ENCODE measurements at places on chromosomes 7 and 10.

DNA sequence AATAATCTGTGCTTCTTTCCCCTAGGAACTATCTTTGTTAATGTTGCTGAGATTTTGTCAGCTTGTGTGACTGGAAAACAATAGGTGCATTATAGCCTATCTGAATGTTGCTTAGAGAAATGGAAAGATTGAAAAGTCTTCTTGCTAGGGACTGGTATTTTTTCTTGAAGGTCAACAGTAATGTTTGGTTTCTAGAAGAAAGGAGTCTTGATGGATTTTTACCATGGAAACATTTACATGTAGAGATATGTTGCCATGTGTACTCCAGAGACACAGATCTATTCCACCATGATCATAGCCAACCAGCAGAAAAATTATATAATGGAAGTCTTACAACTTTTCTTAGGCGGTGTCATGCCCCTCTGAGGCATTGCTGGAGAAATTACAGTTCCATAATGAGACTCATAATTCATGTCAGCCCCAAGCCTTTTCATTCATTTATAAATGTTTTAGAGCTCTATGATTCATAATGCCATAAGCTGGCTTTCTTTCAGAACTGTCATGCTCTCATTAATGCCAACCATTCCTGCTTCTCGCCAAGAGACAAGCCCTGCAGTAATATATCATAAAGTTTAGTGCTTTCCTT is 175.1 kb upstream of the PTPRZ1 start:
- H3K27ac ChIP-seq, result no peak overlapping the region
- H3K27me3 ChIP-seq, result no peaks in the 10 kb centered on the region
- no peak overlapping the region for H3K4me3 ChIP-seq
- no peak for DNase-seq

- H3K4me1 ChIP-seq, result no peaks in the 10 kb centered on the region
- H3K27ac ChIP-seq, result peak within 1 kb of the TSS; percentile 79
- H3K27me3 ChIP-seq, result peaks cover 1% of the 10 kb centered on the region
- DNase-seq, result peak; percentile 91
- H3K36me3 ChIP-seq, result no peaks in the 10 kb centered on the region
These were observed at the start of gene DKK1 for GRCh38 chr10:52313933-52314821. TSS of gene DKK1 (plus strand) at chr10:52314281. CDS start at chr10:52314435, 154 bp downstream.

GRCh38 chr7:150449206-150449952 is 1.1 kb upstream of the GIMAP8 start:
- H3K4me3 ChIP-seq, result no peak overlapping the region
- DNase-seq, result no peak
- H3K4me1 ChIP-seq, result no peaks in the 10 kb centered on the region
- H3K36me3 ChIP-seq, result no peaks in the 10 kb centered on the region

DNA sequence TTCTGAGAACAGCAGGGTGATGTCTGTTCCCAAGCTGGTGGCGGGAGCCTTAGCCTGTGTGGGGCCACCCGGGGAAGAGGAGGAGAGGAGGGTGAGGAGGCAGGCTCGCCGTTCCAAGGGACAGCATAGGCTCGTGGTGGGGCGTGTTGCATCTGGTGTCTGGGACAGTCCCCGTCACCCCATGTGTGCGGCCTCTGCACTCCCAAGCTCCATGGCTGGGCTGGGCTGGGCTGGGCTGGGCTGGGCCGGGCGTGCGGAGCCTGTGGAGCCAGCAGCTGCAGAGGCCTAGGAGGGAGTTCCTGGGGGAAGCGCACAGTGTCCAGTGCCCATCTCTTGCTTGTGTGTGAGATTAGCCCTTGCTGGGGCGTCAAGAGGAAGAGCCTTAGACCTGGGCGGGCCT is 20.9 kb upstream of the TTYH3 start:
- no peak for DNase-seq
- H3K27ac ChIP-seq, result peak overlapping the region; percentile 90
- H3K4me1 ChIP-seq, result peaks cover 20% of the 10 kb centered on the region
- no peaks in the 10 kb centered on the region for H3K27me3 ChIP-seq
- H3K4me3 ChIP-seq, result no peak overlapping the region

DNA sequence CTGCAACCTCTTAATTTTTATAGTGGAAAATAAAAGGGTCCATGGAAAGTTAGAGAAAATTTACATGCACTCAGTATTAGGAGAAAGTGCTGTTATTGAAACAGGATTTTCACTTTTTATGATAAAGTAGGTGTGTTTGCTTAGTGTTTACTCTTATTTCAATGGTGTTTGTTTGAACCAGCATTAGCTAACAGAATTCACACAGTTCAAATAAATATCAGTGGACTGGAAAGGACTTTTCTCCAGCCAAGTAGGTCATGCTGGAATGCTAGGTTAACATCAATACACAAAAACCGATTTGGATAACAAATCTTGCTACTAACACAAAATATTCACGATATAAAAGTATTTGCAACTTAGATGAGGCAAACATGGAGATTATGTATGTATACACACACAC is 49.4 kb upstream of the BET1 start:
- H3K27ac ChIP-seq, result no peak overlapping the region
- H3K27me3 ChIP-seq, result no peaks in the 10 kb centered on the region
- H3K36me3 ChIP-seq, result no peaks in the 10 kb centered on the region
- no peak overlapping the region for H3K4me3 ChIP-seq
- DNase-seq, result no peak
- H3K4me1 ChIP-seq, result peaks cover 5% of the 10 kb centered on the region

- H3K27me3 ChIP-seq, result peaks cover 3% of the 10 kb centered on the region
- H3K27ac ChIP-seq, result no peak overlapping the region
- H3K4me1 ChIP-seq, result no peaks in the 10 kb centered on the region
- H3K36me3 ChIP-seq, result no peaks in the 10 kb centered on the region
- DNase-seq, result no peak
These were observed 3.6 kb upstream of the ALOX5 start for GRCh38 chr10:45370202-45370955.

DNA sequence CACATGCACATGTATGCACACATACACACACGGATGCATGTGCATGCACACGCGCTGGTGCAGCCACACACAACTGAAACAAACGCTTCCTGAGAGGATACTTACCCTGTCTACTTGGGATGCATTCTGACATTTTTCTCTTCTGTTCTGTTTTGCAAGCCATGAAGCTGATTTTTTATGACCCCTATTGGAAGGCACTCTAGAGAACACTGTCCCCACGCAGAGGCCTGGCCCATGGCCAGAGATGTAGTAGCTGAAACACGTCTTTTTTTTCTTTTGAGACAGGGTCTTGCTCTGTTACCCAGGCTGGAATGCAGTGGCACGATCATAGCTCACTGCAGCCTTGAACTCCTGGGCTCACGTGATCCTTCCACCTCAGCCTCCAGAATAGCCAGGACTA is 47.9 kb downstream of the VWA2 start:
- no peaks in the 10 kb centered on the region for H3K4me1 ChIP-seq
- H3K4me3 ChIP-seq, result no peak overlapping the region
- no peaks in the 10 kb centered on the region for H3K27me3 ChIP-seq
- H3K36me3 ChIP-seq, result no peaks in the 10 kb centered on the region
- no peak for DNase-seq
- H3K27ac ChIP-seq, result no peak overlapping the region

DNA sequence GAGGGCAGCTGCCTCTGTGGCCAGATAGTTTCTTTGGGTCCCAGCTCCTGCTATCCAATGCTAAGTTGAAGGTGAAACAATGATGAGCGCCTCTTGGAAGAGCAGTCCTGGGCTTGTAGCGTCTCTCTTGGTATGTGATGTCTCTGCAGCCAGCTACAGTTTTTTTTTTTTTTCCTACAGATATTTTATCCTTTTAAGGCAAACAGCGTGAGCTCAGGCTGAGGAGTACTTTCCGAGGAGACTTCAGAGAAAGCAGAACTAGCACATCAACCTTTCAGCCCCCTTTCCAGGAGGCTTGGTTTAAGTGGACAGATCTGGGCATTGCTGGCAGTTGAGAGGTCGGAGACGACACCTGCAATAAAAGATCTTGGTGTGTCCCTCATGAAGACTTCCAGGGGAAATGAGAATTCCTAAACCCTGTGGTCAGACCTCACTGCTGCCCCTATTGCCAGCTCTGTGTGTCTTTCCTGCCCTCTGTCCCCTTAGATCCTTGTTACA is 9.1 kb downstream of the PRKG1 start:
- peak; percentile 87 for DNase-seq
- H3K36me3 ChIP-seq, result no peaks in the 10 kb centered on the region
- H3K4me3 ChIP-seq, result no peak overlapping the region
- no peak overlapping the region for H3K27ac ChIP-seq
- no peaks in the 10 kb centered on the region for H3K4me1 ChIP-seq
- no peaks in the 10 kb centered on the region for H3K27me3 ChIP-seq

DNA sequence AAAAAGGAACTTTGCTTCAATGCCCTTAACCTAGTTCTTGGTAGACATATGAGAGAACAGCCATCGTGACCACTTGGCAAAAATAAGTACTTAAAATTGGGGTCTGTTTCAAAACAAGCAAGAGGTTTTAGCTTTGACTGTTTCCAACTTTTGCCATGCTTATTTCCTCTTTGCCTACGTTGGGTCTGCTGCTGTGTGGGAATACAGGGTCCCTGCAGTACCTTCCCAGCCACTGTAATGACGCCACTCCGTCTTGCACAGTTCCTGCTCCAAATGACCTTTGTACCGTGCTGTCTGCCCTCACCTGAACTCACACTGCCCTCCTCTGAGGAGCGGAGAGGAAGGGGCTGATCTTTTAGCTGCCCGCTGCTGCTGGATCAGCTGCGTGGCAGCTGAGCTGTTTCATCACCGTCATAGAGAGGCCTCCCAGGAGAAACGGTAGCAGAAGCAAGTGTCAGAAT is 133.1 kb downstream of the MAPK8 start:
- DNase-seq, result no peak
- peaks cover 2% of the 10 kb centered on the region for H3K4me1 ChIP-seq
- no peaks in the 10 kb centered on the region for H3K27me3 ChIP-seq
- no peaks in the 10 kb centered on the region for H3K36me3 ChIP-seq

DNA sequence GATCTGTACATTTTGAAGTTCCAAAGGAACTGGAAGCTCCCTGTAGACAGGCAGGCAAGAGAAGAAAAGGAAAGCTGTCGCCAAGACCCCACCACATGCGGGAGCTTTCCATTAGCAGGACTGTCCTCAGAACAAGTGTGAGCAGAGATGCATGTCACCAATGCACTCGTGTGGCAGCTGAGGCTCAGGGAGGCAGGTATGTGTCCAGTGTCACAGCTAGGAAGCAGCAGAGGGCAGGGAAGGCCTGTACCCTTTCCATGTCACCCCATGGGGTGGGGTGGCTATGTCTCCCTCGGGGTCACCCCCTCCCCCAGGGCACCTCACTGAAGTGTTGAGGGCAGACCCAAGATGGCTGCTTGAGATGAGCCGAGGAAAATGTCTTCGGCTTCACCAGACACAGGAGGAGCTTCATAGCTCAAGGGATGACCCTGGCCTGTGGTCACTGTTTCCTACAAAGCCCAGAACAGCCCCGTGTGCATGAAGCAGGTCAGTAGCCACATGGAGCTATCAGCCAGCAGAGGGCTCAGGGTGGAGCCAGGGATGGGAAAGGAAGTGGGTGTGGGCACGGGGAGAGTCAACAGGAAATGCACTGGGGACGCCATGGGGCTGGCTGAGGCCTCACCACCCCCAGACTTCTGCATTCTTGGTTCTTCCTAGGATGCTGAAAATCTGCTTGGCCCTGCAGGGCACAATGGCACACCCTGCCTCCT is 96.6 kb downstream of the FAM53B start:
- H3K27me3 ChIP-seq, result no peaks in the 10 kb centered on the region
- H3K4me1 ChIP-seq, result peaks cover 8% of the 10 kb centered on the region
- H3K36me3 ChIP-seq, result no peaks in the 10 kb centered on the region
- DNase-seq, result peak; percentile 78

GRCh38 chr7:107951172-107951787 is 51.7 kb downstream of the LAMB1 start:
- no peak overlapping the region for H3K27ac ChIP-seq
- no peak for DNase-seq
- H3K4me3 ChIP-seq, result no peak overlapping the region
- H3K27me3 ChIP-seq, result no peaks in the 10 kb centered on the region

DNA sequence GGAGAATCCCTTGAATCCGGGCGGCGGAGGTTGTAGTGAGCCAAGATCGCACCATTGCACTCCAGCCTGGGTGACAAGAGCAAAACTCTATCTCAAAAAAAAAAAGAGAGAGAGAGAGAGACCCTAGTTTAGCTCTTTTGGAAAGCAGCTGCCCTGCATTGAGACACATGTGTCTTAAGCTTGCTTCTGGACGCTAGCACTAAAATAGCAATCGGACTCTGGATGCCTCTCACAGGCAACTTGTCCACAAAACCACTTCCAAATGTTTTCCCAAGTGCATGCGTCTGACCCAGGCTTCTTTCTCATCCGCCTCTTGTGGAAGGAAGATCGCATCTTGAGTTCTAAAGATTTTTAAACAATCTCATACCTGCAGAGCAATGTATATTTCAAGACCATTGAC is 182.7 kb downstream of the CUX1 start:
- no peaks in the 10 kb centered on the region for H3K27me3 ChIP-seq
- no peak for DNase-seq
- no peak overlapping the region for H3K4me3 ChIP-seq
- H3K4me1 ChIP-seq, result no peaks in the 10 kb centered on the region

Data from mesendoderm (in vitro differentiated cells).